Brain microvascular endothelial cell (primary cell): ENCODE measurements at places on chromosomes 4 and X.

- peak; percentile 23 for DNase-seq
Observed at GRCh38 chrX:63746278-63746677, 38.7 kb downstream of the ARHGEF9 start.

DNA sequence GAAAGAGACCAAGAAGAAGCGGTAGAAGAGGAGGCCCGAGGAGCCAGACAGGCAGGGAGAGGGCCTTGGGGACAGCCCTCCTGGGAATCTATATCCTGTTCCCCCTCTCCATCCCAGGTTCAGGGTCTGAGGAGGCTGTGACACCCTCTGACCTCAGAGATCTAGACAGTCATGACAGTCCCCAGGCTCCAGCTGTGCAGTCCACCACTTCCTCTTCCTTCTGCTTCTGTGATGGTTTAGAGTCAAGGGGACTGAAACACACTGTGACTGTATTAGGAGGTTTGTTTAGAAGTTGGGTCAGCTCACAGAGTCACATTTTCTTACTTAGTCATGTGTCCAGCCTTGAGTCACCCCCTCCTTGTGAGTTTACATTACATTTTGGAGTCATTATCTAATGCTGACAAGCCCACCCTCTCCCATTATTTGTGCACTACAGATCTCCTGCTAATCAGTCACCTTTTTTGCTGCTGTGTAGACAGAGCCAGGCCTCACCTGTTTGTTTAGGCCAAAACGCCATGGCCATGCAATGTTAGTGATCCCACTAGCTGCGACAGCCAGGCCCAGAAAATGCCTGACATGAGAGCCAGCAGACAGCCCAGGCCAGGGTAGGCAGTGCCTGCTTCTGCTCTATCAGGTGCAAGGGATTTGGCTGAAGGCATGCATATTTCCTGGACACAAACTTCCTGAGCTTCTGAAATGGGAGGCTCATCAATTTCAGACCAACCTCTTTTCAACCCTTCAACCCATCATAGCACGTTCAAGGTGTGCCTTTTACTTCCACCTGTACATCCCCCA, 26.0 kb downstream of the MANBA start:
- peak; percentile 37 for DNase-seq

DNA sequence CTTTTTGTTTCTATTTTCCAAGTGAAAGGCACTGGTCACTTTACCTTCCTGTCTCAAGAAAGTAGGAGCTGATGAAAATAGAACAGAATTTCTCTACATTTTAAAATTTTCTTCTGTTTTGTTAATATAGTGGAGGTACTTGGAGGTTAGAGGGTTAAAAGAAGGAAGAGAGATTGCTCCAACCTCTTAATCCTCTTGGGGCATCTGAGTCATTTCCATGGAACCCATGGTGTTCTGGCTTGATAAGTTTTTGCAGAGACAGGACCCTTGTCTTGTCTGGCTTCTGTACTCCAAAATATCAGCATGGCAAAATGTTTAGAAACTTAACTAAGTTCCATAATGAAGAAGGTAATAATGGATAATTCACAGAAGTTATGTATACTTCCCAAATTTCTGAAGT, 727.2 kb downstream of the C4orf33 start:
- peak; percentile 18 for DNase-seq

DNA sequence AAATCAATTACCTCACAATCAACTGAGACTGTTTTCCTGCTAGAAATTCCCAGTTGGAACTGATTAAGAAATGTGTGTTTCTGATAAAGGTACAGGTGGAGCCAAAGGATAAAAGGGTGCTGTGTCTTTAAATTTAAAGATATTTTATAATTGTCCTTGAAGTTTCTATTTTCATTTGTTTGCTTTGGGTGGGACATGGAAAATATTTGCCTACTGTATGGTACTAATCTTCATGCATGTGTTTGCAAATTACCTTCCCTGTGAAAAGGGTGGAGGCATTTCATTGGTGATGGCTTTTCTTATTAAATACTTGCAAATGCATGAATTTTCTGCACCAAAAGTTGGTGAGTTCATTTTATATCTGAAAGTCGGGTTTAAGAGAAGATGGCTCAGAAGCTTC, 215.9 kb downstream of the RELL1 start:
- DNase-seq = no peak

DNA sequence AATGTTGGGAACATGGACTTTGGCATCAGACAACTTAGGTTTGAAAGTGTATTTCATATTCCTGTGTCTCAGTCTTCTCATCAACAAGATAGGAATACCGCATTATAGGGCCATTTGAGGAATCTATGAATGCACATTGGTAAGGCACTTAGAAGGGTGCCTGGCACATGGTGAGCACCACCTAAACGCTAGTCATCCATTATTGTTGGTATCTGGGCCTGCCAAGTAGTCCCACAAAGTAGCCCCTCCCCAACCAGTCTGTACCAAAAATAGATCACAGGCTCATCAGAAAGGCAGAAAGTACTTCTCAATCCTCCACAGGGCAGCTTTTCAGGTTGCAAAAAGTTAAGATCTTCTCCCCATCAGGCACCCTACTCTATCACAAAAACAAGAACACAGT, 162.3 kb upstream of the KLF3 start:
- DNase-seq = no peak

DNA sequence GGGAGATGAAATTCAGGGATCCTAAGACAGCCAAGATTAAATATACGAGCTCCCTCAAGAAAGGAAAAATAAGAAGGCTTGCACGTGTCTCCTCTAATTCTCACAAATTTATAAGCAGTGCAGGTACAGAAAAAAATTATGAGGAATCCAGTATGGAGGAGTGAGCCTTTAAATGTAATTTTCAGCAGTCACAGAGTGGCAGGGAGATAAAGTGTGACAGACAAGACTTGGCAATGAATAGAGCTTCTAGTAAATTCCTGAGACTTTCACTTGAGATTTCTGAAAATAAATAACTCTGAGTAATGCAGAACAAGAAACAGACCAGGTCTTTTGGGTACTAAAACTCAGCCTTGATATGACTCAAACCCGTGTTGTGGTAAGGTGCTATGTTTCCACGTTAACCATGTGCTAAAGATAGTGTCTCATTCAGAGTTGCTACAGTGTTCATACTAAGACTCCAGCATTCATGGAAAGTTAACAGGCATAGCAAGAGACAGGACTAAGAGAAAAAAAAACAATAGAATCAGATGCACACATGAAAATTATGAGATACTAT, 119.8 kb downstream of the SPOCK3 start:
- DNase-seq = no peak

- no peak for DNase-seq
Observed at GRCh38 chr4:79065262-79065661, 126.0 kb upstream of the PAQR3 start.

DNA sequence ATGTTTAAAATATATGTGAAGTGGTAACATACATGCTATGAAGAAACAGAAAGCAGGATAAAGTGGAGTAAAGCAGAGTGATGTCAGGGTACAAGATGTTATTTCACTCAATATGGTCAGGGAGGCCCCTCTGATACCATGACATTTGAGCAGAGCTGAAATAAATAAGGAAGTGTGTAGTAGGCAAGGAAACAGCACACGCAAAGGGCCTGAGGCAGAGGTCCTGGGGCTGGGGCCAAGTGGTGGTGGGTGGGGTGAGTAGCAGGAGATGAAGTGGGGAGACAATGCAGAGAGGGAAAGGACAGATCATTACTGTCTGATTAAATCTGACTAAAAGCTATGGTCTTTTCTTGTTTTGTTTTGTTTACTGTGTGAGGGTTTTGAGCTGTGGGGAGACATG, 61.1 kb downstream of the FAM13A start:
- no peak for DNase-seq

DNA sequence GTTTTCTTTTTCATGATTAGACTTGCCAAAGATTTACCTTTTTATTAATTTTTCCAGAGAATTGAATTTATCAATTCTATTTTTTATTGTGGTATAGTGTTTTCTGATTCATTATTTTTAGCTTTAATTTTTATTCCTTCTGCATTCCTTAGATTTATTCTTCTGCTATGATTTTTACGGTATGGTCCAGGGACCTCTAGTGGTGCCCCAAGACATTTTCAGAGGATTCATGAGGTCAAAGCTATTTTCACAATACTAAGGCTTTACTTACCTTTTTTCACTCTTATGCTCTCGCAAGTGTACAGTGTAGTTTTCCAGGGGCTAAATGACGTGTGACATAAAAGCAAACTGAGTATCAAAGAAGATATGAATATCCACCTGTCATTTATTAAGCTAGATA, 8.0 kb downstream of the RADX start:
- DNase-seq = no peak

DNA sequence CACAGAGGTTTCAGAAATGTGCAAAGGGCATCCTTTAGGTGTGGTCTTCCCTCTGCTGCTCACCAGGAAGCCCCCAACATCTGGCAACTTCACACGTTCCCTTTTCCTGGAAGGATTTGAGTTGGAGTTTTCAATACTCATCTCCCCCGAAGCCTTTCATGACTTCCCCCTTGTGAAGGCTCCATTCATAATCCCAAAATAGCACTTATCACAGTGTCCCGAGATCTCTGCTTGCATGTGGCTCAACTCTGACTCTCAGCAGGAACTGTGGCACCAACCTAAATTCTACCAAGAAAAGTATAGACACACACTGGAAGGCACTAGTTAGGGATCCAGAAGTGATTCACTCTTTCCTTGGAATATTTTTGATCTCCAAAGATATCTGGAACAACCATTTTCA, 40.5 kb upstream of the ZNF827 start:
- DNase-seq = no peak

DNA sequence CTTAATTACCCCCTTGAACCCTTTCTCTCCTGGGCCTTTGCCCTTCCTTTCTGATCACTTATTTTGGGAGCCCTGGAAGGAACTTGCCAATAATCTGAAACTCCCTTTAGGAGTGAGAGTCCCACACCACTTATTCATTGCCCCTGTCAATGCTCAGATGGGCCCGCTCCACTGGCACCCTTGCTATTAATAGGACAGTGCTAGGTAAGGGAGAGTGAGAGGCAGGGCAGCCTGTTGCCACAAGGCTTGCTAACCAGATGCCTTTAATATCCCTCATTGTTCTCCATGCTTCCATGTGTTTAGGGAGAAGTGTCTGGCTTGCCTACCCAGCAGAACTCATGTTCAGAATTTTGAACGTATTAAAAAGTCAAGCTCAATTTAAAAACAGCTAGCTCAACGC, 1.7 kb upstream of the NHS start:
- no peak for DNase-seq

DNA sequence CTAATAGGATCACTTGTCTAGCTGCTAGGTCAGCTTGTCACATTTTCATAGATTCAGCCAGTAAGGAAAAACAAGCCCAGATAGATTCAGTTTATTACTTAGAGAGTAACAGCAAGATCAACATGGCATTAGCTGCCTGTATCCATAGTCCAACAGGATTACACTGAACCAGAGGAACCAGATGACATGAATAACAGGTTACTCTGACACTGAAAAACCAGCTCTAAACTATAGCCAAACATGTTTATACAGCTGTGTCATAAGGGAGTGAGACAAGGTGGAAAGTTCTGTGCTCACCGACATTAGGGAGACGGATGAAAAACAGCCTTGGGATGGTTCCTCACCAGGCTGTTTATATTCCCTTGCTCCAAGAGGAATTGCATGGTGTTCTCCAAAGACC, 102.9 kb upstream of the EOLA2 start:
- DNase-seq = no peak

- no peak for DNase-seq
Observed at GRCh38 chr4:20265726-20266125, 14.0 kb downstream of the SLIT2 start.

GRCh38 chr4:183364025-183364424, 41.8 kb upstream of the CLDN24 start:
- DNase-seq = no peak

GRCh38 chr4:1673671-1674070, 10.4 kb downstream of the FAM53A start:
- no peak for DNase-seq

DNA sequence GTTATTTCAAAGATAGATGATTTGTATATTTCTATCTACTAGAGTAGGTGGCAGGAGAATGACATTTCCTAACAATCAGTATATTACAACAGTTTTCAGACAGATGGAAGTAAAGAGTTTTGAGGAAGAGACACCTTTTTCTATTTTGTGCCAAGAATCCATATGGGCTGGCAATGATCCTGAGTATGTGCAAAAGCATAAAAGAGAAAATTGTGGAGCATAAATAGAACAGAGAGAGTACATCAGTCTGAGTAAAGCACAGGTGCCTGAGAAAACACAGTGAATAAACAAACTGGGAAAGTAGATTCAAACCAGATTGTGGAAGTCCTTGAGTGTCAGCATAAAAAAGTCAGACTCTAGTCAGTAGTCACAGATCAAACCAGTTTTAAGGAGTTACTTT, 96.8 kb upstream of the WDR44 start:
- DNase-seq = no peak

DNA sequence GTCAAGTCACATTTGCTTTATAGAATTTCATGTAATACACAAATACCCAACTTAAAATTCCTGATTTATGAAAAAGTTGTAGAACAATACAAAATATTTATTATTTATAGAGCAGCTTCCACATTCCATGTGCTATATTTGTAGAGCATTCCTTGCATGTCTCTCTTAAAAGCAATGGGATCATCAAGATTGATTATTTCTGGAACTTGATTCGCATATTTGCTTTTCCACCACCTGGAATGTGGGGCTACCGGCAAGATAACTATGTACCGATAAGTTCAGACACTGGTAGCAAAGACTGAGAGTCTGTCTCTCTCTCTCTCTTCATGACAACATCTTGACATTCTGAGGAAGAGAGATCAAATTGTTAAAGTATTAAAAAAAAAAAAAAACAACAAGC, 59.3 kb downstream of the MAPK10 start:
- no peak for DNase-seq

GRCh38 chr4:56892691-56893090, 15.0 kb upstream of the REST start:
- DNase-seq = no peak

GRCh38 chrX:119682019-119682989, 10.7 kb downstream of the SEPTIN6 start:
- no peak for DNase-seq

- no peak for DNase-seq
Observed at GRCh38 chr4:81404294-81404693, 67.4 kb downstream of the RASGEF1B start.

- peak; percentile 13 for DNase-seq
Observed at GRCh38 chrX:16023790-16024734, 99.3 kb upstream of the GRPR start.

- DNase-seq = no peak
Observed at GRCh38 chrX:119363391-119363790, 35.7 kb upstream of the SLC25A43 start.

- DNase-seq = no peak
Observed at GRCh38 chr4:123922847-123923246, 526.3 kb downstream of the SPRY1 start.

DNA sequence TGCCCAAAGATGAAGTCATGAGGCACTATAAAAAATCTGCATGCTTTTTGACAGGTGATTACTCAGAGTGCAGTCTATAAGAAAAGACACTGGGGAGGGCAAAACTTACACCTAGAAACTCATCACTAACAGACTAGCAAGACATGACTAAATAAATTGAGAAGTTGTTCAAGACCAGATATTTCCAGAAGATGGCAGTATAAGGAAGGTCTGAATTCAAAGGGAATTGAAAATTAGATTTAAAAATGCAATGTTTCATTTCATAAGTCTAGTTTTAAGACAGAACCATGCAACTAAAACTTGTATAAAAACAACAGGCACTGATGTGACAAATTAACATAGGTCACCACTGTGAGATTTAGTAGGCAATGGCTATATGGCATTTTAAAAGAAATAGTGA, 232.5 kb upstream of the POF1B start:
- DNase-seq = no peak
